ENCODE measurements at places on chromosomes 12 and 14.

GRCh38 chr14:66070542-66071319 is 415.4 kb upstream of the CCDC196 start:
- DNase-seq: peak; percentile 61

- DNase-seq: no peak
These were observed 15.2 kb downstream of the PLD4 start for GRCh38 chr14:104939666-104940410.

- DNase-seq: no peak
These were observed 222.1 kb downstream of the NUAK1 start for GRCh38 chr12:105916760-105917039.

DNA sequence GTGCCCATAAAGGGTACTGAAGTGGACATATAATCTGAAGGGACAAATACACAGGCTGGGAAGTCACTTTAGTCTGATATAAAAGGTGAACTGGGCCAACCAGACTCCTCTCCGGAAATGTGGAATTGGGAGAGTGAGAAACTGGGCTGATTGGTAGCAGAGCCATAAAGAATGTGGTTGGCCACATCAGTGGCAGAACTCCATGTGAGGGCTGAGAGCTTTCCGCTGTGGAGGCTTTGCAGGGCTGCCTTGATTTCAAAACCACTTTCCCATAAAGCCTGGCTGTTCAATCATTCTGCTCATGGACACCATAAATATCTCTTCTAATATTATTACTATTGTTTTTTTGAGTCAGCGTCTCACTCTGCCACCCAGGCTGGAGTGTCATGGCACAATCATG is 220.3 kb downstream of the MON2 start:
- DNase-seq: no peak

DNA sequence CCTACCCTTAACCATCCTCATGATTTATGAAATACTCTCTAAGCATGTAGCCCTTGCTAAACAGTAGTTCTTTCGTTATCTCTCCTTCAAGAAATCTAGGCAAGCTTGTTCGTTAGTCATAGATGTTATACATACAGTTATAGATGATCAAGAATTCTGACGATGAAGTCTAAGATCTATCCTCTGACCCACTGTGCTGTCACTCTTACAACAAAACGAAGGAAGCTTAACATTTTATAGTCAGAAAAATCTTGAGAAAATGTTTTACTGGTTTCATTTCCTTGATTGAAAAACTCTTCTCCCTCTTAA is 68.9 kb downstream of the SPPL3 start:
- DNase-seq: no peak

Measured in T-cell (primary cell).